ENCODE measurements at places on chromosomes 5 and 9.

GRCh38 chr9:134186471-134187109, 22.2 kb upstream of the RNU6ATAC start:
- peak; percentile 26 for DNase-seq

DNA sequence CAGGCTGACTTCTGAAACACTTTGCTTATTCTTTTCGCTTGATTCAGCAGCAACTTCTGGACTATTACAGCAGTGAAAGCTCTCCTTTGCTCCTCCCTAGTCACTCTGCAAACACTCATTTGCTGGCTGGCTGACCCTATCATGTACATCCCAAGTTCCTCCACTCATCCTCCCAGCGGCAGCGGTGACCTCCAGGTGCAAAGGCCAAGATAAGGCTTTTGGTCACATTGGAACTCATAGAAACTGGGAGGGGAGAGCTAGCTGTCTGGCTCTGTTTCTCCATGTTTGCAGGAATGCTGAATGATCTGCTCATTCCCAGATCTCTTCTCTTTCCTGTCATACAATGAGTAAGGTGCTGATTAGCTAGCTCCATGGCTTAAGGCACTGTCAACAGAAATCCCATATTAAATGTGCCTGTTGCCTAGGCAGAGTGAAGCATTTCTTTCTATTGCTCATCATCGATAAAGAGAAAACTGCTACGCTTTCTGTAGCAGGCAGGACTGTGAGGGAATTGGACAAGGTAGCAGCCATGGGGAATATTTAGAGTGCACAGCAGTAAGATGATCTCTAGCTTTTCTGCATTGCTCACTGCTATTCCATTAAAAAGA, 250.5 kb upstream of the PDE4D start:
- no peak for DNase-seq

- no peak for DNase-seq
Measured at GRCh38 chr9:117744369-117744768, 40.2 kb downstream of the TLR4 start.

DNA sequence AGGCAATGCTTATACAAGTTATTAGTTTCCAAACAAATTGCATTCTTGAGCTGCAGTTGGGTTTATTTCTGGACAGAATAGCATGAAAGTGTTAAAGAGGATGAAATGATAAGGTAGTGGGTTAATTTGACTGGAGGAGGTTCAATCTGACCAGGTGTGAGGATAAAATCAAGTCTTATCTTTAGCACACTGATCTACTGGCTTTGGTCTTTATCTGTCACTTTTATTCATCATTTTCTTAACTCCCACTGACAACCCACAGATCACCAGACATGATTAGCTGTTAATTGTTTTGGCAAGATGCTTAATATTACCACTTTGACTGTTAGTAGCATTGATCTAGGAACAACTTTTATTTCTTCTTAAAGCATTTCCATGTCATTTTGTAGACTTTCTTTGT, 74.4 kb upstream of the CNTLN start:
- DNase-seq: no peak

DNA sequence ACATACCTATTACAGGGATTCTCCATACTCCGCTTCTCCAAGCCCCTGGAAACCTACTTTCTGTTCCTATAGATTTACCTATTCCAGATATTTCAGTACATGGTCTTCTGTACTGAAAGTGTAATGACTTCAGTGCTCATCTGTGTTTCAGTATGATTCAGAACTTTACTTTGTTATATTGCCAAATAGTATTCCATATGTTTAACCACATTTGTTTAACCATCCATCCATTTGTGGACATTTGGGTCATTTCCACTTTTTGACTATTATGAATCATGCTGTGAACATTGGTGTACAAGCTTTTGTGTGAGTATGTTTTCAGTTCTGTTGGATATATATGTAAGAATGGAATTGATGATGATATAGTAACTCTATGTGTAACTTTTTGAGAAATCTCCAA, 188.9 kb downstream of the PDZD2 start:
- no peak for DNase-seq

GRCh38 chr9:9912459-9912858, 700.3 kb downstream of the PTPRD start:
- no peak for DNase-seq

GRCh38 chr9:4904322-4905134, 80.5 kb upstream of the JAK2 start:
- no peak for DNase-seq

DNA sequence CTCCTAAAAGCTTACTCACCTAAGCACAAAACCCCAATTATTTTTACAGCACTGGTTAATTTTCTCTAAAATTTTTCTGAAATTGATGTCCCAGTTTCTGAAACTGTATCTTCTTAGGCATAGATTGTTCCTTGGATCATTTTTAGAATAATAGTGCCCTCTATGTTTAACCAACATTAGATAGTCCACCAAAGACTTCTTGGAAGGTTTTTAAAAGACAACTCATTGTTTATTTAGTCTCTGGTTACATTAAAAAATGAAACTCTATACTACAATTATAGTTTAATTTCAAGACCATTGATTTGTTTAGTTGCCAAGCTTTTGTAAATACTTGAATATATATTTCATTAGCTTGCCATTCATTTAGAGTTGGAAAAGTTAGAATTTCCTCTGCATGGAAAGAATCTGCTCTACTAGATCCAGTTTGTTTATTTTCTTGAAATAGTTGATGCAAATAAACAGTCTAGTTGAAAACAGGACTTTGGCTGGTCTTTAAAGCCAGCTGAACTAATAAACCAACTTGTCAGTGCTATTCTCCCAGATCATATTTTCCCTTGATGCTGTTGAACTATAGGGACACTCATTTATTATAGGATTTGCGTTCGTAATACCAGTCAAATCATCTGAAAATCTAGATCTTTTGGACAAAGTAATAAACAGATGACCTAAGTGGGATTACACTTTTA, 990.5 kb downstream of the TLE1 start:
- DNase-seq: no peak

- DNase-seq: no peak
Measured at GRCh38 chr9:19630760-19631159, 158.1 kb downstream of the SLC24A2 start.

- no peak for DNase-seq
Measured at GRCh38 chr5:4124221-4124970, 528.8 kb downstream of the IRX1 start.

- no peak for DNase-seq
Measured at GRCh38 chr5:130198927-130199326, 294.7 kb downstream of the CHSY3 start.

GRCh38 chr9:13446286-13446937, 166.9 kb upstream of the MPDZ start:
- DNase-seq: no peak

DNA sequence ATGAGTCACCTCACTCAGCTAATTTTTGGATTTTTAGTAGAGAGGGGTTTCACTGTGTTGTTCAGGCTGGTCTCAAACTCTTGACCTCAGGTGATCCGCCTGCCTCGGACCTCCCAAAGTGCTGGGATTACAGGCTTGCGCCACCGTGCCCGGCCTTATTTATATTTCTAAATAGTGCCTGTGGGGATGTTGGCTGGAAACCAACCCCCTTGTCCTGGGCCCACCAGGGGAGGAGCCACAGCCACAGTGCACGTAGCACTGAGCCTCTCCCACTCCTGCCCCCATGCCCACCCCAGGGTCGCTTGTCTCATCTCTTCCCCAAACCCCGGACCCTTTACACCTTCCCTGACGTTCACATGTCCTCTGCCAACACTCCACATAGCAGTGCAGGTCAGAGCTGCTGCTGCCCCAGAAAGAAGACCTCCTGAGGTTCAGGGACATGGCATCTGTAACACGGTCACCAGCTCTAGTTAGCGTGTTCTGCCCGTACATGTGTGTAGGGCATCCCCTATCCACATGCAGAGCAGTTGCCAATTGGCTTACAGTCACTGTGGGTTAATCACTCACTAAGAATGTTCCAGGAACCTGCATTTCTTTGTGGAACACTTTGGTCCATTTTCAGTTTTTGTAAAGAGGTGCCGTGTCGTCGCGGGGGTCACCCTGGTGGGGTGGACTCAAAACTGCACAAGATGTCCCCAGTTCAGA, 10.2 kb upstream of the MRPS2 start:
- DNase-seq: no peak
